ENCODE measurements at places on chromosomes 2 and 18. TPM values are rescaled to one million over a fixed set of nuclear protein-coding genes. Genes with fewer than 3 reads are reported as not detected.

MOCOS gene
- 2.4 TPM for total RNA-seq

DLGAP1 gene
- total RNA-seq, result 334 TPM

AQP12B gene
- total RNA-seq, result not detected

TFCP2L1 gene
- 1.9 TPM for total RNA-seq

SLC11A1 gene
- 76.0 TPM for total RNA-seq

RIT2 gene
- total RNA-seq, result 25.5 TPM

GYPC gene
- 4.8 TPM for total RNA-seq

IL37 gene
- total RNA-seq, result not detected
